Activated T-cell treated with anti-CD3 and anti-CD28 coated beads, Interleukin-2, amount 50 U/mL, for 24 hours (primary cell): ENCODE measurements at places on chromosomes 2 and 18.

GRCh38 chr2:174840436-174840835 lies 76.2 kb upstream of the CHRNA1 start:
- no peak for DNase-seq

DNA sequence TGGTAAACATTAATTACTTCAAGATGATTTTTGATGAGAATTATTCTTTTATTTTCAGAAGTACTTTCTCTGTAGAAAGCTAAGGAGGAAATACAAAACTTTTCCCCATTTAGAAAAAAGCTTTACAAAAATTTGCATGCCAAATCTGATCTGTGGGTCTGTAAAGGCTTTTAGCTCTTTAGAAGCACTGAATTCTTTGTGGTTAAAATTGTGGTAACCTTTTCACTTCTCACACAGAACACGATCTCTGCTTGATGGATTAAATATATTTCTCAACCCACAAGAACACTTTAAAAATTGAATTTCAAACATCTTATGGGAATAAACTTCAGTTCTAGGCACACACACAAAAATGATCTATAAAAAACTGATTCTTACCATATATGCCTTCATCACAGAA lies 63.7 kb downstream of the VIL1 start:
- DNase-seq: no peak

GRCh38 chr2:73000808-73001570 lies 70.5 kb downstream of the SFXN5 start:
- no peak for DNase-seq

DNA sequence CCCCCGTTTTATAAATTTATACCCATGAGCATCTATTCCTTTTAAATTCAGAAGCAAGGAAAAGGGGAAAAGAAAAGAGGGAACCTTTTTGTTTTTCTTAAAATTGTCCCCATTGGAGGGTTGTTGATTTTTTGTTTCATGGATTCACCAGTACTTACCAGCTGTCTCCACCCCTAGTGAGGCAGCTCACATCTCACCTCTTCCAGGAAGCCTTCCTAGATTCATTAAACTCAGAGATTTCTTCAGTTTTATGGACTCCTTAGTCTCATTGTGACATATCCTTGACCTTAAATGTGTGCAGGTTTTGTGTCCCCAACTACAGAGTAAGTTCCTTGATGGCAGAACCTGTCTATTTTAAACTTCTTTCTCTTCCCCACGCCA lies 35.9 kb downstream of the EFR3B start:
- no peak for DNase-seq

- DNase-seq: no peak
These were observed 169.6 kb upstream of the BOD1L2 start for GRCh38 chr18:56977309-56977708.
